ENCODE measurements at places on chromosomes 3 and 15. TPM values are rescaled to one million over a fixed set of nuclear protein-coding genes. Genes with fewer than 3 reads are reported as not detected.

DNA sequence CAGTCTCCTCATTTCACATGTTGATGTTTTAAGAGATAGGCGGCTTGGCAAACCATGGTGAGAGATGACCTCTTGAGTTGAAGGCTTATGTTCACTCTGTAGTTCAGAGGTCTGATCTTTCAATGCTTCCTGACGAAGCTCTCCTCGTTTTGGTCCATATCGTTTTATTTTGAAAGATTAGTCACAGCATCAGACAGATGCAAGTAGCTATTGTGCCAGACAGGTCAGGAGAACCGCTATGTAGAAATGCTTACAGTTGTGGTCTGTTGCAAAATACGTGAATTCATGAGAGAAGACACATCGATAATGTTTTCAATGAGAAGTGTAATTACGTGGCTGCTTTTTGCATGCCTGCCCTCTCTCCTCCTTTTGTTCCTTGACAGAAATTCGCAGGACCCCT is 47.5 kb downstream of the CHL1 start:
- no peak for DNase-seq

DNA sequence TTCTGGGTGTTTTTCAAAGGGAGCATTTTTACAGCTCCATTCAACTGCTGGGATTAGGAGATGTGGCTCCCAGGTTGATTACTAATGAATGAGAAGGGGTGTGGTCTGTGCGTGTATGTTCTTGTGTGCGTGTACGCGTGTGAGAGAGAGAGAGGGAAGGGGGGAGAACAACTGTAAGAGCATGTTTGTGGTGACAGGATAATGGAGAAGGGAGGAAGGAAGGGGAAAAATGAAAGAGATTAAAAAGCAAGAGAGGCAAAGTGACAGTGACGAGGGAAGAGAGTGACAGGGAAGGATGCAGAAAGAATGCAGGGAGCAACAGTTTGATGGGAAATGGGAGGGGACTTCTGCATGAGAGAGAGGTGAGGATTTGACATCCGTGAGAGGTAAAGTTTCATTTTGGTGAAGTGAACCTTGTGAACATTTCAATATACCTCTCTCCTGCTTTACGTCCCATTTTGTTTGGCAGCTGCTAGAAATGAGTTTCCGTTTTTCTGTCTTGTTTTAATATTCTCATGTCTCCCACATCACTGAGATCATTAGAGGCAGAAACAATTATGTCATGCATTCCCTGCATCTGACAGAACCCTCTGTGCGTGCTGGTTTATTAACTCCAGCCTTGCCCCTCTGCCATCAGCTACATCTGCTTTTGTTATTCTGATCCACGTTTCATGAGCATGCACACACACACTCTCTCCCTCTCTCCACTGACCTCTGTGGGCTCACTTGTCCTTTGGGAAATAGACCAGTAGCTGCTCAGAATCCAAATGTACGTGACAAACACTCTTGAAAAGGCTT is 161.6 kb downstream of the GAP43 start:
- DNase-seq = no peak

DNA sequence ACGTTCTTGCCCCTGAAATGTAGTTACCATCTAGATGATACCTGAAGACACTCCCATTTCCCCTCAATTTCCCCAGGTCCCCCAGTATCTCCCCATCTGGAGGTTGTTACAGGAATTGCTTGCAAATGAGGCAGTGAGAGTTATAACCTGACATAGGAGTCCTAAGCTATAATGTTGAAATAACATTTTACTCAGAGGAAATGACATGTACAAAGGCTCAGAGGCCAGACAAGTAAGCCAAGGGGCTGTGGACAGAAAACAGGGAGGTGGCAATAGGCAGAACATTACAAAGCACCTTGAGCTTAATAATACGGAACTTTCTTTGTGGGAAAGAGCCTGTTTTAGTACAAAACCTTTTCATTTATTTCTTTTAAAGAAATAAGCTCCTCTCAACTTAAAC is 171.9 kb downstream of the FRMD5 start:
- DNase-seq = no peak

- no peak for DNase-seq
These were observed 287.4 kb downstream of the UACA start for GRCh38 chr15:70475921-70476320.

DNA sequence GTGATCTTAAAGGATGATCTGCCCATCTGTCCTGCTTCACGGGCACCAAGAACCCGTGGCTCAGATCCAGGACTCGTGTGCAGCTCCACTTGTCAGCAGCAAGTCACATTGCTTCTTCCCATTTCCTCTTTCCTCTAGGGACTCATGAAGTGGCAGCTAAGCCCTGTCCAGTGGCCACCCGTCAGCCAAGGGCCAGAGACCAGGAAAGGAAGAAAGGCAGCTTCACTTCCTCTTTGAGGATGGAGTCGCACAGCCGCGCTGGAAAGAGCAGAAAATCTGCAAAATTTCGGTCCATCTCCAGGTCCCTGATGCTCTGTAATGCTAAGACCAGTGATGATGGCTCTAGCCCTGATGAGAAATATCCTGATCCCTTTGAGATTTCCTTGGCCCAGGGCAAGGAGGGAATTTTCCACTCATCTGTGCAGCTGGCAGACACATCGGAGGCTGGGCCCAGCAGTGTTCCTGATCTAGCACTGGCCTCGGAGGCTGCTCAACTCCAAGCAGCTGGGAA is 28.5 kb downstream of the IL16 start:
- DNase-seq = no peak

DNA sequence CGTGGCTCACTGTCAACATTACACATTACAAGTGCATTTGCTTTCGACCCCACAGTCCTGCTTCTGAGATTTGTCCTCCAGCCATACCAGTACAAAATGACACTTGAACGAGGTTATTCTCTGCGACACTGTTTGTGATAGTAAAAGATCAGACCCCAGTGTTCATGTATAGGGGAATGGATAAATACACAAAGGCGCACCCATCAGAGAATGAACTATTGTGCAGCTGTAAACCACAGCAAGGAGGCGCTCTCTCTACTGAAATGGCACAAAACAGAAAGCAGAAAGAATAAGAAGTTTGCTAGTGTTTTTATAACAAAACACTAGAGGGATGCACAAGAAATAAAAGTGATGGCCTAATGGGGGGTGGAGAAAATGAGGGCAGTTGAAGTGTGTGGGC is 4.9 kb upstream of the CHSY1 start:
- no peak for DNase-seq

GOLGA8J gene
- polyA plus RNA-seq = 2.9 TPM

GMPPB gene
- polyA plus RNA-seq = 14.1 TPM

SAMMSON gene
- not detected for polyA plus RNA-seq

Data from left kidney (tissue), 8 donors.